CD4-positive, alpha-beta T cell treated with Interleukin-1 beta for 1 hour (primary cell): ENCODE measurements at places on chromosomes 7 and 10.

DNA sequence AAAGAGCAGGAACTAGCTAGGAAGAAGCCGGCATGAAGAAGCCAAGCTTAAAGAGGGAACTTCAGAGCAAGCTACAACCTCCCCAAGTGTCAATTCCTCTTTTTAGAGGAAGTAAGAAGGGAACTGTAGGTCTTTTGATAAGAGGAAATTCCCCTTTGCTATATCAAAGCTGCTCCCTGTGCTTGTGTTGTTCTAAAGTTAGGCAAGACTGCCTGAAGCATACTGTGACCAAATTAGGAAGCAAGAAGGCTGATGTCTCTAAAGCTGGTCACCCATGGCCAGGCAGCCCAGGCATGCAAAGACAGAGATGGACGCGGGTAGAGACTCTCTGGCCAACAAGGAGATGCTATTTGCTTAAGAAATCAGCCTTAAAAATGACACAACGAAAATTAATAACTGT is 87.9 kb downstream of the RNF216 start:
- DNase-seq, result peak; percentile 56

GRCh38 chr7:104621321-104621720 is 292.9 kb downstream of the LHFPL3 start:
- no peak for DNase-seq

- DNase-seq, result no peak
Observed at GRCh38 chr7:34153656-34154270, 248.4 kb downstream of the BMPER start.

DNA sequence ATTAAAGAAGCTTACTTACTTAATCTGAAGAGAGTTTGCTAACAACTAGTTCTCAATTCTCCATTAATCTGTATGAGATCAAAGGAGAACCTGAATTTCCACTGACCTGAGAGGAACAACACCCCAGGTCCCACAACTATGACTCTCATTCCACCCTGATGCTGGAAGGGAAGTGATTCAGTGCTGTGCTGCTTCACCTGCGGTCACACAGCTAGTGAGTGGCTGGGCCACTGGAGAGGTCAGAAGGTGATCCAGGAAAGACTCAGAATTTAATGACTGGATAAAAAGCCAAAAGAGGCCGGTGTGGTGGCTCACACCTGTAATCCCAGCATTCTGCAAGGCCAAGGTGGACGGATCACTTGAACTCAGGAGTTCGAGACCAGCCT is 23.6 kb downstream of the SORBS1 start:
- DNase-seq, result no peak

GRCh38 chr7:6172224-6172909 is 100.1 kb downstream of the CYTH3 start:
- DNase-seq, result no peak

- no peak for DNase-seq
Observed at GRCh38 chr7:34131371-34131770, 226.0 kb downstream of the BMPER start.

- DNase-seq, result no peak
Observed at GRCh38 chr10:10589540-10590303, 427.9 kb upstream of the CELF2 start.
